ENCODE measurements at places on chromosomes 5 and 9.

GRCh38 chr9:87119328-87119881 lies 172.1 kb upstream of the GAS1 start:
- DNase-seq: no peak

DNA sequence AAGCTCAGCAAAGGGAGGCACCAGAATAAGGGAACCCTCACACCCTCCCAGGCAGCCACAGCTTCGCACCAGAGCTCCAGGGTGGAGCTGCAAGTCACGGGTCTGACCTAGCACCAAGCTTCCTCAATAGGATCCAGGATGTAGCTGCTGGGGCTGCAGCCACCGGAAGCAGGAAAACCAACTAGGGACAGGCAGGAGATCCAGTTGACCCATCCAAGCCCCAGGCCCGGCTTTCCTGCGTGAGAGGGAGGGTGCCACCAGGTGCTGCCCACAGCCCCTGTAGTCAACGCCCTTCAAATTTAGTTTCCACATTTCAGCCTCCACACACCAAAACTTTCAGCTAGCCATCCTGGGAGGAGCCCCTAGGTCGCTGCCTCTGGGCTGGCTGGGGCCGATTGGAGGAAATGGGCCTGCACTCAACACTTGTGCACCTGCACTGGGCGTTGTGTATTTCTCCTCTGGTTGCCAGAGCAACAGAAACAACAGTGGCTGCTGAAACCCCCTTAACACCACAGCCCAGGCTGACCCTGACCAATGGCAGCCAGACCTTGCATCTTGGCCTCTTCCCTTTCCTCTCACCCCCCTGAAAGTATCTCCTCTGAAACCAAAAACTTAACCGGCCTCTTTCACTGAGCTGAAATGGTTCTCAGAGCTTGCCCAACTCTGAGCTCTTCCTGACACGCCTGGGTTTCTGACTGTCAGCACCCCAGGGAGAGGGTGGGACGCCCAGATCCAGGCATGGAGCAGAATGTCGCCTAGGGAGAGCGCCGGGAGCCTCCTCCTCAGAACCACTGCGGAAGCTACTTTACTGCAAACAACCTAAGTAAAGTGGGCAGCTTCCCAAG lies 226.5 kb upstream of the MAP3K1 start:
- DNase-seq: peak; percentile 34

DNA sequence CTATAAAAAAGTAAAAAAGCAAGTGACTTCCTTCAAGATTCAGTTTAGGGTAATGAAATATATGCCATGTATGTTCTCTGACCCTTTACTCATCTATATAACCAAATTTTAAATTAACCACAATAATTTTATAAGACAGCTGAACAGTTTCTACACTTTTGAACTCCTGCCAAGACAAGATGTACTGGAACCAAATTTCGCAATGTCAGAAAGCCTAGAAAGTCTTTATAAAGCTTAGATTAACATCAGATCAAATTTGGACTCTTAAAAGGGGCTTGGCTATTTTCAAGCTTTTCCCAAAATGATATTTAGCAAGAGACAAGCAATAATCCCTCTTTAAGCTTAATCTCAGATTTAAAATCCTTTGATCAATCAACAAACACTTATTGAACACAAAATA lies 362.6 kb downstream of the PTPRD start:
- no peak for DNase-seq

DNA sequence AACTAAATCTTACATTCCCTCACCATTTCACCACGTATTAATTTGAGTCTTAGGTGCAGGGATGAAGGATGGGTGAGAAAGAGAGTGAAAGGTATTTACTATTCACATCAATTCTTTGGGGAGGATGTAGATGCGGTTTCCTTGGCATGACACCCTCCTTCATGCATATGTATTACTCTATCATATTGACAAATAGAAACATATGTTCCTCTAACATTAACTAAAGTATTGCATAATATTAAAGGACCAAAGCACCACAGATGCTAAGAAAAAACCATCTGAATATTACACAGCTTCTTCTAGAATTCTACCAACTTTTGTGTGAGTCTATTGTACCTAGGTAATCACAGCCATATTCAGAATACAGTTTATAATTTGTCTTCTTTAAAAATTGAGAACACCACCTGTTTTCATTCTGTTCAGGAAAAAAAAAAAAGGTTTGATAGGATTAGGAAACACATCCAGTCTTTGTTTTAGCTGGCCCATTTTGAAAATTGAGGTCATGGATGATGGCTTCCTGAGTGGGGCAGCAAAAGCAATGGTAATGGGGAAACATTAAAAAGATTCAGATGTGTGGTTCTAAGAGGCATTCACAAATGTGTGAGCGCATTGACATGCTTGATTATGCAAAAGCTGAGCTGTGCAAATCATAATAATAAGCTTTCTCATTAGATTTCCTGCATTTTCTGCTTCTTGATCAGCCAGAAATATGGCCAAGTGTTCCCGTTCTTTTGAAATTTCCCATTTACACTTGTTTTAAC lies 1011.5 kb upstream of the NUDT12 start:
- no peak for DNase-seq

DNA sequence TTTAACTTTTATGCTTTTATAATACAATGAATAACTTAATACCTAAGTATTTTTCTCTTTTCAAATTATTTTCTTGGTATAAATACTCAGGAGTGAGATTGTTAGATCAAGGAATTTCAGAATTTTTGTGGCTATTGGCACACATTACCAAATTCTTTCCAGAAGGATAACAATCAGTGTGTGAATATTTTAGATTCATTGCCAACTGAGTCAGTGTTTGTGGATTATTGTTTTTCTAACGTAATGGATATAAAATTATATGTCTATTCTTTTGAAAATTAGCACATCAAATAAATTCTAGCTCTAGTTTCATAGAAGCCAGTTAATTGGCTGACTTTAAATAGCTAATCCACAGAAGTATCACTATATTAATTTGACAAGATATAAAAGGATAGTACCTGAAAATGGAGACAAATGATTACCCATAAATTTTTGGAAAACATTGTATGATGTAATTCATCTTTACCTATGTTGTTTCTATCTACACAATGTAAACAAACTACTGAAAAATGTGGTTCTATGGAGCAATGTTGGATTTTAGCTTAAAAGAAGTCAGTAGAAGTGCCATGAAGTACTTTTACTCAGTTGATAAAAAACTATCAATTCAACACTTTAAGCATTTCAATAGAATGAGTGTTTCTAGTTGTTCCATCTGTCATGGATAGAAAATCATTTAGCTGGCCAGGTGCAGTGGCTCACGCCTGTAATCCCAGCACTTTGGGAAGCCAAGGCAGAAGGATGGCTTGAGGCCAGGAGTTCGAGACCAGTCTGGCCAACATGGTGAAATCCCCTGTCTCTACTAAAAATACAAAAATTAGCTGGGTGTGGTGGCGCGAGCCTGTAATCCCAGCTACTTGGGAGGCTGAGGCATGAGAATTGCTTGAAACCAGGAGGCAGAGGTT lies 185.1 kb downstream of the ADAMTSL1 start:
- no peak for DNase-seq

DNA sequence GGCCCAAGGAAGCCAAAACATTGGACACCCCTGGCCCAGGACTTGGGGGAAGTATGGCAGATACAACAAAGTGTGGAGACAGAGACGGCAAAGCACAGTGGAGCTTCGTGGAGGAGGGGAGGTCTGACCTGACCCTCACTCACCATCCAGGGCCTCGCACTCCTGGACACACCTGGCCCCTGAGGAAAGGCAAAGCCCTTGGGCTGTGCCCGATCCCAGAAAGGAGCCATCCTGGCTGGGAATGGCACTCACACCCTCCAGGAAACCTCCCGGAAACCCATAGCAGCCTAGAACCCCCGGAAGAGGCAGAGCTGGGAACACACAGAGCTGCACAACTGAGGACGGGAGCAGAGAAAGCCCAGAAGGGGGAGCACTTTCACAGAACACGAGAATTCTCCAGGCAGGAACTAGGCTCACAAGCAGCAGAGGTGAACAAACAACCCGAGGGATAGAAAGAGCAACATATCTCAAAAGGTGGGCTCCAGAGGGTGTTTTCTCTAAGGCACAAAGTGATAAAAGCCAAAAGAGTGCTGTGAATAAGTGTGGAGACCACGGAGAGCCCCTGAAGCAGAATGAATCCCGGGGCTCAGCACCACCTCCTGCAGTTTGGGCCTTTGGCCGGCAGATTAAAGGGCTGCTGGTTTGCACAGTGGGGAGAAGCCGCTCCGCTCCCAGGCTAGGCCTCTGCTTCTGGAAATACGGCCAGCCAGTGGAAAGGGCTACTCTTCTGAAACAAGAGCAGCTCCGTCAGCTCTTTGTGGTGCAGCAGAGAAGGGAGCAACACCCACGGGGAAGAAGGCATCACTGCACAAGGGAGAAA lies 108.2 kb downstream of the UBE2R2 start:
- DNase-seq: no peak

GRCh38 chr9:7980691-7981289 lies 181.2 kb upstream of the DMAC1 start:
- DNase-seq: no peak

- DNase-seq: no peak
Observed at GRCh38 chr5:60354311-60354710, 345.7 kb downstream of the DEPDC1B start.

GRCh38 chr5:101437351-101437750 lies 534.3 kb upstream of the ST8SIA4 start:
- no peak for DNase-seq

DNA sequence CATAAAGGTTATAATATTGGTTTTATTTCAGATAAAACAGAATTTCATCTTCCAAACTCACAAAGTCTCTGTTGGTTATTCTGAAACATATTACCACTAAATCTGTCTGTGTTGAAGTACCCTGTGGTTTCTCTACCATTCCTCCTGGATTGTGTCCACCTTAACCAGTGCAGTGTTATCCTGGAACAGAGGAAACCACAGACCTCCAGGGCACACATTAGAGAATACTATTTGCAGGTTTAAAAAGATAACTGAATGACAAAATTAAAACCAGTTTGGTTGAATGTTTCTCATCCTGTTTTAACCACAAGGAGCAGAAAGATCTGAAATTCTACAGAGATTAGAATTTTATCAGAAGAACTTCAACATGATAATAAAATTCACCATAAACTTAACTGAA lies 251.8 kb downstream of the CWC27 start:
- DNase-seq: no peak

- DNase-seq: no peak
Observed at GRCh38 chr5:92613546-92613945, 967.5 kb downstream of the NR2F1-AS1 start.

DNA sequence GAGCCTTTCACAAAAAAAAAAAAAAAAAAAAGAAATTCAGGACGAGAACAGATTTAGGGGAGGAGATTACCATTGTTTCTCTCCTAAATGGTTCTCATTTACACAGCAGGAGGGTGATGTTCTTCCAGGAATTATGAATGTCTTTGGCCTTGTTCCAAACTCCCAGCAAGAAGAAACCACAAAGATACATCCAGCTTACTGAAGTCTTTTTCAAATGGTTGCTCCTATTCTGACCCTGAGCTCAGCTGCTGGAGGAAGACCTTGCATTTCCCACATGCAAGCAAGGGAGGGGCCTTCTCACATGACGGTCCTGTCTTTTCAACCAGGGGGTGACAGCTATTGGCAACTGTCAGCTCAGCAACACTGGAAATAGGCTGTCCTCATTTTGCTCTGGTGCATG lies 203.0 kb upstream of the VLDLR start:
- DNase-seq: no peak

DNA sequence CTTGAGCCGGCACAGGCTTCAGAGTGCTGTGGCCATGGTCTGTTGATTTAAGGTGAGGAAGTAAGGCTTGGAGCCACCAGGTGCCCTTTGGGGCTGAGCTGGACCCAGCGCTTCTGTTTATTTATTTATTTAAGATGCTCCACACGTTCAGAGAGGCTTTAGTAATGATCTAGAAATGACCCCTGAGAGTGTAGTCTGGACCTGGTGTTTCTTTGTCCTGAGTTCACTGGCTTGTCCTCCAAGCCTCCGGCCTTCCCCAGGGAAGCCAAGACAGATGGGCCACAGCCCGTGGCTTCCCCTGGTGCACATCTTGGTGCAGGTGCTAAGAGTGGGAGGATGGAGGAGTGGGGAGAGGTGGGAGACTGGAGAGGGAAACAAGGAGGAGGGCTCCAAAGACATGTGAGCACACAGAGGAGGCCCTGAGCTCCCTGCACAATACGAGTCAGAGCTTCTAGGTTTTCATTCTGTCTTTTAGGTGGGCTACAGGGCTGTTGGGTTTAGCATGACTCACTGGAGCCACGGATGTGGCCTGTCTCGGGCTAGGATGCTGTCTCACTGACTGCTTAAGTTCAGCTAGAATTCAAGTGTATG lies 56.9 kb downstream of the AHRR start:
- no peak for DNase-seq

DNA sequence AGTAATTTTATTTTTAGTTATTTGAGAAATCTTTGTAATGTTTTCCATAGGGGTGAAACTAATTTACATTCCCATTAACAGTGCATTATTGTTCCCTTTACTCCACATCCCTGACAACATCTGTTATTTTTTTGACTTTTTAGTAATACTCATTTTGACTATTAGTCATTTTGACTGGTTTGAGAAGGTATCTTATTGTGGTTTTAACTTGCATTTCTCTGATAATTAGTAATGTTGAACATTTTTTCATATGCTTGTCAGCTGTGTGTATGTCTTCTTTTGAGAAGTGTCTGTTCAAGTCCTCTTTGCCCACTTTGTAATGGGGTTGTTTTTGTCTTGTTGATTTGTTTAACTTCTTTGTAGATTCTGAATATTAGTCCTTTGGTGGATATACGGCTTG lies 27.5 kb downstream of the CCDC152 start:
- DNase-seq: no peak

DNA sequence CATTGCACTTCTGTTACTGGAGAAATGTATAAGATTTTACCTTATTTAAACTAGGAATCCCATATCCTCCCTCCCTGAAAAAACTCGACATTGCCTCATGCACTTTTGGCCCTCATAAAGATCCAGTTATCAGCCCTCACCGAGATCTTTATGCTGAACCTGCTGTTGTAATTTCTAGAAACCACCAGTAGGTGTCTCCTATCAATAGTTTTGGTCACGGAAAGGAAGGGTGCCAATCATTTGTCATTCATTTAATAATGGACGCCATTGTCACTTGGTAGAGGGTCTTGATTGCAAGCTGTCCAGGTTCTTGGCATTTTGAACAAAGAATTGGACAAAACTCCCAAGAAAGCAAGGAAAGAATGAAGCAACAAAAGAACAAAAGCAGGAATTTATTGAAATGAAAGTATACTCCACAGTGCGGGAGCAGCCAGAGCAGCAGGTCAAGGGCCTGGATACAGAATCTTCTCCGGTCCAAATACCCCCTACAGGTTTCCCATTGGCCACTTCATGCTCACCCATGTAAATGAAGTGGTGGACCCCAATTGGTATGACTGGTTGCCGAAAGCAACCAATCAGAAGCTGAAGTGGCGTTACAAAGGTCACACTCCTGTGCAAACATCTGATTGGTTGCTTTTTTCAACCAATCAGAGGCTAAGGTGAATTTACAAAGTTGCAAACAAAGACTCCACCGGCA lies 524.3 kb downstream of the PSAT1 start:
- no peak for DNase-seq

DNA sequence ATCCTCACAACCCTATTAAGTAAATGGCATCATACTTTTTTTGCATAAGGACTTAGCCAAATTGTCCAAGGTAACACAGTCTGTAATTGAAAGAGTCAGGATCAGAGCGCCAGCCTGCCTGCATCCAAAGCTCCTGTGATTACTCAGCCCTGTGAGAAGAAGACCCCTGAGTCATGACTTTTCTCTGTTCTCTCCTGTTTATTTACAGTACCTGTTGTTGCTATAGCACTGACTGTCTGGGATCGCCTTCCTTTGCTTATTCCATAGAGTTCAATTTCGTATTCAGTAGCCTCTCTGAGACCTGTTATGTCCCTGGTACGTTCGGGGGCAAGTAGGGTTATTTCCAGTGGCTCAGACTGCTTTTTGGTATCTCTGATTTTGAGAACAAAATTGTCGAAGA lies 71.8 kb downstream of the TNC start:
- DNase-seq: no peak
